ENCODE measurements at places on chromosomes 3 and 15.

GRCh38 chr15:39586387-39587095 is 5.7 kb downstream of the THBS1 start:
- DNase-seq, result no peak

DNA sequence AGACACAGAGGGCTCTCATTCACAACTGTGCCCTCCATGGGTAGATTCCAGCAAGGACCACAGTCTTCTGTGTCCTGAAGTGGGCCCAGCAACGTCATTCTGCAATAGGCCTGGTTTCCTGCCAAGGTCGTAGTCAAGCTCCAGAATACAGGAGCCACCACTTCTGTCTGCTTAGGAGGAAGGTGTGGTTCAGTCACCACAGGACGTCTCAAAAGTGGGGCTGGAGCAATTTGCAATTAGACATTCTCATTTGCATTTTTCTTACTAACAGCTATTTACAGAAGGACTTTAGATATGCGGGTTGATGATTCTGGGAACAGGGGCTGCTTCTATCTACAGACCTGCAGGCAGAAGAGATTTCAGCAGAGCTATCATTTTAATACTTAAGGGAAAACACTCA is 58.7 kb upstream of the MYRIP start:
- DNase-seq, result no peak

DNA sequence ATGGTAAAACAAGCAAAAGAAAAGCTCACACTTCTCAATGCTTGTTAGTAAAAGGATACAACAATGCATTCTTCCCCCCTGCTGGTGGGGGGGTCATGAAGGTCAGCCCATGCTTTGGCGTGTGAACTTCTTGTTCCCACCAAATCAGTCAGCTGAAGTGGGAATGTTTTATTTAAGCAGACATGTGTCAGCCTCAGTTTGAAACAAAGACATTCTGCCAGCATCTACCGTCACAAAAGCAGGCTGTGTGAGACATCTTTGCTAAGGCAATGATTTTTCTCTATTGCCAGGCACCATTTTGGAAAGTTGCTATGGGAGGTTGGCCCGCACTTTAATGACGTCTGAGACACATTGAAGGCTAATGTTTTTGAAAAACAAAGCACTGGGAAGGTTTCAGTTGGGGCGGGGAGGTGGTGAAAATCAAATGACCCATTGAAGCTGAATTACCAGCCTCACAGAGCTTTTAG is 206.6 kb downstream of the TLE3 start:
- no peak for DNase-seq

GRCh38 chr3:17201538-17201937 is 316.8 kb downstream of the PLCL2 start:
- DNase-seq, result no peak

DNA sequence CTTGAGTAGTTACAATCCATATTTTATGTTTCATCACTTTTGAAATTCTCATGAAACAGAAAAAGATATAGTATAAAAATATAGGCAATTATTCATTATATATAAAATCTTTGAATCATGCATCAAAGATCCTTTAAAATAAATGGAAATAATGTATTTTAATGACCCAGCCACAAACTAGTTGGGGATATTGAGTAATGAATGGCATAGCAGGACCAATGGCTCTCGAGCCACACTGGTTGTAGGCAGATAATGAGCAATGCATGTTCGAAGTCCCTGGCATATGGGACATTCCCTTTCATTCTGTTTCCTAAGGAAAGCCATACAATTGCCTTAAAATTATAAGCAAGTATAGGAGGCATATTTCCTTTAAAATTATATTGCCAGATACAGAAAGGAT is 107.4 kb upstream of the IL12A start:
- no peak for DNase-seq

GRCh38 chr3:188472336-188472735 is 318.4 kb downstream of the LPP start:
- no peak for DNase-seq

GRCh38 chr3:171791692-171792076 is 18.6 kb downstream of the PLD1 start:
- DNase-seq, result no peak

DNA sequence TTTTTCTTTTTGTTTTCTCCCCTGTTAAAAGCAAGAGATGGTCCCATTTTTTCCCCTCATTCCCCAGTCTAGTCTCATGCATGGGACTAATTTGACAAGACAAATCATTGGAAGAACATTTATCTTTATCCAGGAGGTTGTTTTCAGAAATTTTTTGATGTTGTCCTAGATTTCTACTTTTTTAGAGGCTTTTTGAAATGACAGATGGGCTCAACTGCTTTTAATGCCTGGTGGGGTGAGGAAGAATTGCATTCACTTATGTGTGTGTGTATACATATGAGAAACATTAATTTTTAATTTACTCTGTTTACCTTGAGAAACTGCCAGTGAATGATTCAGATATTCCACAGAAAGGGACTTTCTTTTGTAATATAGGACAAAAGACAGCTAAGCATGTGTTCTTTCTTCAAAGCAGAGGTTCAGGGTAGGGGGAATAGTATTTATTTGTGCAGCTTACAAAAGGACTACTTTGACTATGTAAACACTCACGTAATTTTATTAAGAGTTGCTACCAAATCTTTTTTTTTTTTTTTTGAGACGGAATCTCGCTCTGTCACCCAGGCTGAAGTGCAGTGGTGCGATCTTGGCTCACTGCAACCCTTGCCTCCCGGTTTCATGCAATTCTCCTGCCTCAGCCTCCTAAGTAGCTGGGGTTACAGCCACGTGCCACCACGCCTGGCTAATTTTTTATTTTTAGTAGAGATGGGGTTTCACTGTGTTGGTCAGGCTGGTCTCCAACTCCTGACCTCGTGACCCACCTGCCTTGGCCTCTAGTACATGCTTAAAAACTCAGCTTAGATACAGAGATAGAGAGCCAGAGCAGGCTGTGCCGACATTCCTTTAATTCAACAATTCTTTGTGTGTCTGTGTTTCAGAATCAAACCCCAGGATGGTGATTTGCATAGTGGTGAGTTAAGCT is 130.1 kb upstream of the RARB start:
- no peak for DNase-seq

GRCh38 chr15:100426937-100427336 is 85.2 kb upstream of the ADAMTS17 start:
- no peak for DNase-seq

GRCh38 chr15:95845862-95846515 is 484.5 kb upstream of the NR2F2 start:
- no peak for DNase-seq

- no peak for DNase-seq
Measured at GRCh38 chr3:55541016-55541415, 53.9 kb upstream of the WNT5A start.

- no peak for DNase-seq
Measured at GRCh38 chr3:126507886-126508285, 9.7 kb downstream of the UROC1 start.

DNA sequence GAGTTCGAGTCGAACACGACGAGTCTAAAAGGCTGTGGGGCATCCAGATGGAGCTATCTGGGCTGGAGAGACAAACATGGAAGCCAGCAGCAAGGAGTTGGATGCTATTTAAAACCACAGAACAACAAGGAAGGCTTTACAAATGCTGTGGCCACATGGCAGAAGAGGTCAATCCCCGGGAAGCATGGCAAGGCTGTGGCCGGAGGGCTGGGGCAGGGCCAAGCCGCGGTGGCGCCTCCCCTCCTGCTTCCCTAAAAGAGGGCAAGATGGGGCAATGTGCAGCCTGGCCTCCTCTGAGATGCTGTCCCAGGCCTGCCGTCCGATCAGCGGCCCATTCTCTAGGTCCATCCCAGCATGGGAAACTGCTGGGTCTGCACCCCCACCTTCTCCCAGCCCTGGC is 139.1 kb downstream of the SRGAP3 start:
- DNase-seq, result no peak

- DNase-seq, result no peak
Measured at GRCh38 chr15:37872661-37873060, 61.8 kb upstream of the TMCO5A start.

DNA sequence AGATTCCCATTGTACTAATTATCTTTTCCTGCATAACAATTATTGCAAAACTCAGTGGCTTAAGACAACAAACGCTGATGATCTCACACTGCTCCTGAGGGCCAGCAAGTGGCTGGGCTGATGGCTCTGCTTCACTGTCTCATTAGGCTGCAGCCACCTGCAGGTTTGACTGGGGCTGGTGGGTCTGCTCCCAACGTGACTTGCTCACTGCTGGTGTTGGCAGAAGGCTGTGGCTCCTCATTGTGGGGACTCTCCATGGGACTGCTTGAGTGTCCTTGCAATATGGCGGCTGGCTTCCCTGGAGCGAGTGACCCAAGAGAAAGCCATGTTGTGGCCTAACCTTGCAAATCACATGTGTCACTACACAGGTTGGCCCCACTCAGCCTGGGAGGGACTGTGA is 71.1 kb downstream of the PLXNA1 start:
- no peak for DNase-seq

- DNase-seq, result no peak
Measured at GRCh38 chr3:60998858-60999257, 252.4 kb downstream of the FHIT start.

DNA sequence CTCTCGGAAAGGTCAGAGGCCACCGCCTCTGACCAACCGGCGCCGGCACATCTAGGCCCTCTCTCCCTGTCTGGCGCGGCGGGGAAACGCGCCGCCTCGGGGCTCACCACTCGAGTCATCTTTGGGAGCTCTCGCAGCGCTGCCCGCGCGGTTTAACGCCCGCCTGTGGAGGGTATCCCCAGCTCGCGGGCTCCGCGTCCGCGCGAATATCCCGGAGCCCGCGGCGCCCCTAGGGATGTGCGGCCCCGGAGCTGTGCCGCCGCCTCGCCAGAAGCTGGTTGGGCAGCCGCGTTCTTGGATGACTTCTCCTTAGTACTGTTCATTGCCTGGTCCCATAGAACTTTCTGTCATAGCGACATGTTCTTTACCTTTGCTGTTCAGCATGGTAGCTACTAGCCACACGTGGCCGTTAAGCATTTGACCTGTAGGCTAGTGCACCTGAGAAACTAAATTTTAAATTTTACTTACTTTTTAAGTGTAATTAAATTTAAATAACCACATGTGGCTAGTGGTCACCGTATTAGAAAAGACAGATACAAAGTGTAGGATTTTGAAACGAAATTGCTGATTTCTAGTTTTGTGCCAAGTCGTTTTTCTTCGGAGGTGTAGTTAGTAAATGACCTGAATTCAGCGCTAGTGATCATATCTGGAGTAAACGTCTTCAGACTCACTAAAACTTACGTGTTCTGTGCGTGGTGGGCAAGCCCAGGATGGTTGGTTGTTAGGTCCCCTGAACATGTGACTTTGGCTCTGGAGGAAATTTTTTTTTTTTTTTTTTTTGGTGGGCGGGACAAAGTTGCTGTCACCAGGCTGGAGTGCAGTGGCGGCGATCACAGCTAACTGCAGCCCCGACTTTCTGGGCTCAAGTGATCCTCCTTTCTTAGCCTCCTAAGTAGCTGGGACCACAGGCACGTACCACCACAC is 835 bp downstream of the ARIH2 start:
- peak; percentile 44 for DNase-seq

- DNase-seq, result no peak
Measured at GRCh38 chr3:118772547-118773011, 262.1 kb downstream of the IGSF11 start.

- no peak for DNase-seq
Measured at GRCh38 chr3:11803977-11804892, 42.5 kb downstream of the TAMM41 start.

DNA sequence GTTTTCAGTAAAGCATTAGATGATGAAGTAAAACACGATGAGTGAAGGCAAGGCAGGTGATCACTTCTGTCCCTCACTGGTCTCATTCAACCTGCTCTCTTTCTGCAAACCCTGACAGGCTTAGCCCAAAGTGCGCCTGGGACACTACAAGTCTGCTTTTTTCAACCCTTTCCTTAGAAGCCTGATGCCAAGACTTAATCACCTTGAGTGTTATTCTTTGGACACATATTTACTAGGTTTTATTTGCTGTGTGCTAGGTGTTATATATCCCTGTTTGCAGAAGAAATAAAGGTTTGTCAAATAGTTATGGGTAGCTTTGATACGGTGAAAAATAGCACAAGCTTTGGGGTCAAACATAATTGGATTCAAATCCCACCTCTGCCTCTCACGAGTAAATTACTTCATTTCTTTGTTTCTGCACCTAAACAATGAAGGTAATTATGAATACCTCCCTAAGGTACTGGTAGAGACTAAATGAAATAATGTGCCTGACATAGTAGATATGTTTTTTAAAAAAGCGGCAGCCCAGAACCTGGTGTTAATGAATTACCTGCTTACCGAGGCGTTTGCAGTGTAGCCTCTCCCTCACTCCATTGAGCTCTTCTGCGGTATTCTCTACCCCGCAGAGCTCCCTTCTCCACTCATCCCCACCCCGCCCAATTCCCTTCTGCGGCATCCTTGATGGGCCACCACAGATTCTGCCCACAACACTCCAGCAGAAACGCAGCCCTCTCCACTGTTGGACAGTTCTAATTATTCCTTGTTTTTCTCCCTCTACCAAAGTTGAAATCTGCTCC is 269.0 kb upstream of the TPM1 start:
- no peak for DNase-seq

GRCh38 chr3:4334548-4334947 is 31.4 kb downstream of the SETMAR start:
- no peak for DNase-seq

DNA sequence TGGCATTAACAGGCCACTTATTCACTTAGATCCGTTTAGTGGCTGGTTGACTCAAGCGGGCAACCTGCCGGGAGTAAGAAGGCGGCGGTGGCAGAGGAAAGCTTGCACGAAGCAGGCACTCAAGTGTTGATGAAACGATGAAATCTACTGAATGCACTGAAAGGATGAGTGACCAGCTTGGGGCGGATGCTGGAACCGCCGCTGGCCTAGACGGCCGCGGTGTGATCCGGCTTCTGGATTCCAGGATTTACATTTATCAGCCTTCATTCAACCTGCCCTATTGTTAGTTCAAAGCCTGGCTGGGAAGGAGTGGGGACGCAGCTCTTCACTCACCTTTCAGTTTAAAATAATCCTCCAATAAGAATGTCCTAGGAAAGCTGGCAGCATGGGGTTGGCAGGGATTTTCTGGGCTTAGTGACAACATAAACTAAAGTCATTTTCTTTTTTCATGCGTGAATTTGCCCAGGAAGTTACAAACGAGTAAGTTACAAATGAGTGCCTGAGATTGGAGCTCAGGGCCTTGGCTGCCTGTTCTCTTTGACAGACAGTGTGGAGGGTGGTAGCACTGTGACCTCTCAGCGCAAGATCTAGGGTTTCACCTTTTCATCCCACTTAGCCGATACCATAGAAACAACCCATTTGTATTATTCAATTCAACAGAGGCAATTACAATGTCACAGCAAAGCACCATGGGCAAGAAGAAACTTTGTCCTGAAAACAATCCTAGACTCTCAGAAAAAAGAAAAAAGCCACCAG is 1.1 kb upstream of the PLCH1 start:
- no peak for DNase-seq

DNA sequence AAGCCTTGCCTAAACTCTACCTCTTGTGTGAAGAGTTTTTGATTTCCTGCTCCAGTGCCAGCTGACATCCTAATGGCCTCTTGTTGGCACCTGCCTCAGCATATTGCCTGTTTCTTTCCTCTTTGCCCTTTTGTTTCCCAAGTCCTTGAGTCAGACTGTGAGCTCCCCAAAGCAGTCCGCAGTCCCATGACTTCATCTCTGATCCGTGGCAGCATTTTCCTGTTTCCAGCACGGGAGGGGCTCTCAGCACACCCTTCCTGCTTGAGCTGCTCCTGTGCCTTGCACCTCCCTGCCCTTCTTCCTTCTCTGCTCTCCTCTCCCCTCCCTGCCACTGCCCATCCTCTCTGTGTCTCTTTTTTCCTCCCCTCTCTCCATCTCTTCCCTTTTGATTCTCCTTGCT is 179.6 kb downstream of the EPHB1 start:
- no peak for DNase-seq

GRCh38 chr3:13574798-13575451 is 26.0 kb downstream of the FBLN2 start:
- peak; percentile 30 for DNase-seq
